ENCODE measurements at places on chromosomes 7 and 10.

DNA sequence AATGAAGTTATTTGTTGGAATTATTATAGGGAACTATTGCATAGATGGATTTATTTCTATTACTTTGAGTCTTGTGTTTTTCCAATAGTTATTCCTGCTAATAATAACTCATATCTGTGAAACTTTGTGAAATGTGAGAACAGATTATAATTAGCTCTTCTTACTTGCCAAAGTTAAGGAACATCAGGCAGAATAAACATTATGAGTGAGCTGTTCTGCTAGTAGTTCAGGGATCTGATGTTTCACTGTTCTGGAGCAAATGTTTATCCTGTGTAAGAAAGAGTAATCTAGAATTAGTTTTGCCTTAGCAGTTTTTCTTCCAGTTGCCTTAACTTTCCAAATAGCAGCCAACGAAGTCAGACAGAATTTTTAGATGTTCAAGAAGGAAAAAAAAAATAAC is 245.2 kb upstream of the PLXDC2 start:
- H3K27me3 ChIP-seq: no peaks in the 10 kb centered on the region
- no peaks in the 10 kb centered on the region for H3K36me3 ChIP-seq
- no peak for DNase-seq
- H3K4me3 ChIP-seq: no peak overlapping the region
- no peaks in the 10 kb centered on the region for H3K4me1 ChIP-seq

GRCh38 chr7:3495530-3495929 is 194.5 kb downstream of the SDK1 start:
- no peaks in the 10 kb centered on the region for H3K27me3 ChIP-seq
- H3K4me1 ChIP-seq: peaks cover 22% of the 10 kb centered on the region
- H3K27ac ChIP-seq: no peak overlapping the region

GRCh38 chr7:23332910-23333612 is 33.9 kb downstream of the MALSU1 start:
- DNase-seq: peak; percentile 82
- no peak overlapping the region for H3K4me3 ChIP-seq
- H3K4me1 ChIP-seq: no peaks in the 10 kb centered on the region
- H3K36me3 ChIP-seq: peaks cover 44% of the 10 kb centered on the region
- no peaks in the 10 kb centered on the region for H3K27me3 ChIP-seq

GRCh38 chr7:100791881-100792666 is 35.2 kb downstream of the EPHB4 start:
- H3K27me3 ChIP-seq: no peaks in the 10 kb centered on the region
- H3K4me1 ChIP-seq: no peaks in the 10 kb centered on the region
- no peak overlapping the region for H3K4me3 ChIP-seq

DNA sequence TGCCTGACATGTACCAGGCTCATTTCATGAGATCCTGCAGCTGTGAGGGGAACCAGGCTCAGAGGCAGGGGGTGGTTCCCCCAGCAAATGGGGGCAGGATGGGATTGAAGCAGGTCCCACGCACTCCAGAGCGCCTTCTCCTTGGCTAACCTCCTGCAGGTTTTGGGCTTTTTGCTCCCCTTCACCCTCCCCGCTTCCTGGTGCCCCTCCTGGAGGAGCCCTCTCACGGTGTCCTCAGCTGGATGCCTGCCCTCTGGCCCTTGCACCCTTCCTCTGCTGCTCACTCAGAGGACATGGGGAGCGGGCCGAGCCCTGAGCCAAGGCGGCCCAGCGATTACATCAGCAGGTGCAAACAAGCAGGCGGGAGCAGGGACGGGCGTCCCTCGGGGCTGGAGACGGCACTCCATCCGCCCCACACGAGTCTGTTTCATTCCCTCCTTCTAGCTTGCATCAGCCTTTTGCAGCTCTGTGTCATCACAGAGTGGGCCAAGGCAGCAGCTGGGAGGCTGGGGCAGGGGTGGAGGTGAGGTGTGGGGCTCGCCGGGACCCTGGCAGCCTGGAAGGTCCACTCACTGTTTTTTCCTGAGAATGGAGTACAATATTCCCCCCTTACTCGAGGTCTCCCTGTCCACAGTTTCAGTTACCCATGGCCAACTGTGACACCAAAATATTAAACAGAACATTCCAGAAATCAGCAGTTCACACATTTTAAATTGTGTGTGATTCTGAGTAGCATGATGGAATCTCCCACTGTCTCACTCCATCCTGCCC is 52.7 kb upstream of the SLC29A3 start:
- H3K36me3 ChIP-seq: no peaks in the 10 kb centered on the region
- no peak overlapping the region for H3K4me3 ChIP-seq
- peak; percentile 93 for DNase-seq
- H3K27ac ChIP-seq: peak overlapping the region; percentile 98
- H3K4me1 ChIP-seq: peaks cover 72% of the 10 kb centered on the region

- no peaks in the 10 kb centered on the region for H3K27me3 ChIP-seq
- H3K4me1 ChIP-seq: no peaks in the 10 kb centered on the region
- H3K36me3 ChIP-seq: no peaks in the 10 kb centered on the region
- DNase-seq: no peak
- H3K4me3 ChIP-seq: no peak overlapping the region
These were observed 16.4 kb downstream of the UCN3 start for GRCh38 chr10:5381187-5381586.

GRCh38 chr7:90570373-90570959 is 25.7 kb upstream of the CDK14 start:
- H3K4me1 ChIP-seq: peaks cover 31% of the 10 kb centered on the region
- no peak overlapping the region for H3K4me3 ChIP-seq
- no peak overlapping the region for H3K27ac ChIP-seq
- H3K27me3 ChIP-seq: no peaks in the 10 kb centered on the region
- H3K36me3 ChIP-seq: no peaks in the 10 kb centered on the region
- DNase-seq: no peak

- DNase-seq: no peak
- no peaks in the 10 kb centered on the region for H3K4me1 ChIP-seq
- H3K27ac ChIP-seq: no peak overlapping the region
- no peaks in the 10 kb centered on the region for H3K36me3 ChIP-seq
- no peaks in the 10 kb centered on the region for H3K27me3 ChIP-seq
These were observed 11.4 kb downstream of the NET1 start for GRCh38 chr10:5423771-5424170.

- no peak for DNase-seq
- H3K27ac ChIP-seq: no peak overlapping the region
- no peaks in the 10 kb centered on the region for H3K36me3 ChIP-seq
These were observed 296.2 kb upstream of the MGMT start for GRCh38 chr10:129170812-129171211.

GRCh38 chr10:118340486-118340885 is 1.6 kb downstream of the FAM204A start:
- no peak overlapping the region for H3K4me3 ChIP-seq
- peaks cover 12% of the 10 kb centered on the region for H3K4me1 ChIP-seq
- H3K27me3 ChIP-seq: no peaks in the 10 kb centered on the region
